ENCODE measurements at places on chromosomes 4 and X.

- no peak for DNase-seq
Observed at GRCh38 chrX:6299724-6300123, 71.1 kb upstream of the NLGN4X start.

GRCh38 chr4:183493246-183493645 is 11.6 kb upstream of the ING2 start:
- no peak for DNase-seq

GRCh38 chr4:5798462-5798861 is 87.5 kb downstream of the EVC start:
- no peak for DNase-seq

DNA sequence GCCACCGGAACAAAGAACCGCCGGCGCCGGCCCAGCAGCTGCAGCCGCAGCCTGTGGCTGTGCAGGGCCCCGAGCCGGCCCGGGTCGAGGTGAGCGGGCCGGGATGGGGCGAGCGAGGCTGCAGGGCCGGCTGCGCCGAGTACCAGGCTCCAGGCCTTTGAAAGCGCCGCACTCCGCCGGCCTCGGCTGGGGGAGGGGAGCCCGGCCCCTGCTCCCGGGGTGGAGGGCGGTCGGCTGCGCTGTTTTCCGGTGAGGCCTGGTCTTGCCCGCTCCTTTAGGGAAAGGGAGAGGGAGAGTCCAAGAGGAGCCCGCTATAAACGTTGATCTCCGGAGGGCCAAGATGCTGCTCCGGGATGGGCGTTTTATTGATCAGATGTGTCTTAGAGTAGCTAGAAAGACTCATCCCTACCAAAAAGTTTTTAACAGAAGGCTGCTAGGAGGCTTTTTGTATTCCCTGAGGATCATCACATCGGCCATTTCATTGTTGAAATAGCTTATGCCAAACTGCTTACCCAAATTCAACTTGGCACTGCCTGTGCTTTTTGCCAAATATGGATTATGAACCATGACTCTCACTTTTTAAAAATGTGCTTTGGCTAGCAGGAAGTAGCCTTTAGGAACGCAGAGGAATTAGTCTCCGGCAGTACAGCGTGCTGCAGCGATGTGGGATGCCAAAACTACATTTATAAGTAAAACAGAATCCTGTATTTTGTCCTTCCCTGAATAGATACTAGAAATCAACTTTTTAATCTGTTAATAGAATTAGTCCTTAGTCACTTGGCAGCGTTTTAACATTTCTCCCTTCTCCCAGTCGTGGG is 760 bp downstream of the TMEM165 start:
- no peak for DNase-seq

DNA sequence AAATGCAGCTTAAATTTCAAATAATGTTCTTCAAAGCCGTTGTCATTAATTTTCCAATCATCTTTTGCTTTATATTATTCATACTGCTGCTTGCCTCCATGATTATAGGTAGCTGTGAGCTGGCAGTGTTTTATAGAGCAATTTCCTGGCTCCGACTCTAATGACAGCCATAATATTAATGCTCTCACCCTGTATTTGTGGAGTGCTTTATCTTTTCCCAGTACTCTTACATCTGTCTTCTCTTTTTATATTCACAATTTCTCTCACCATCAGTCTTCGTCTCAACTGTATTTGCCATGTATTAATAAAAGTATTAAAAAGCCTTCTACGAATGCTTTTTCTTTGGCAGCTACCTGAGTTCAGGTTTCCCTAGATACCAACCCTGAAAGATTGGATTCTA is 21.0 kb downstream of the ATXN3L start:
- no peak for DNase-seq

- DNase-seq, result no peak
Observed at GRCh38 chrX:149877636-149878035, 3.3 kb upstream of the MAGEA8 start.

- no peak for DNase-seq
Observed at GRCh38 chr4:125313989-125314667, 627 bp upstream of the FAT4 start.

GRCh38 chr4:27764526-27764837 is 903.8 kb downstream of the STIM2 start:
- DNase-seq, result no peak

DNA sequence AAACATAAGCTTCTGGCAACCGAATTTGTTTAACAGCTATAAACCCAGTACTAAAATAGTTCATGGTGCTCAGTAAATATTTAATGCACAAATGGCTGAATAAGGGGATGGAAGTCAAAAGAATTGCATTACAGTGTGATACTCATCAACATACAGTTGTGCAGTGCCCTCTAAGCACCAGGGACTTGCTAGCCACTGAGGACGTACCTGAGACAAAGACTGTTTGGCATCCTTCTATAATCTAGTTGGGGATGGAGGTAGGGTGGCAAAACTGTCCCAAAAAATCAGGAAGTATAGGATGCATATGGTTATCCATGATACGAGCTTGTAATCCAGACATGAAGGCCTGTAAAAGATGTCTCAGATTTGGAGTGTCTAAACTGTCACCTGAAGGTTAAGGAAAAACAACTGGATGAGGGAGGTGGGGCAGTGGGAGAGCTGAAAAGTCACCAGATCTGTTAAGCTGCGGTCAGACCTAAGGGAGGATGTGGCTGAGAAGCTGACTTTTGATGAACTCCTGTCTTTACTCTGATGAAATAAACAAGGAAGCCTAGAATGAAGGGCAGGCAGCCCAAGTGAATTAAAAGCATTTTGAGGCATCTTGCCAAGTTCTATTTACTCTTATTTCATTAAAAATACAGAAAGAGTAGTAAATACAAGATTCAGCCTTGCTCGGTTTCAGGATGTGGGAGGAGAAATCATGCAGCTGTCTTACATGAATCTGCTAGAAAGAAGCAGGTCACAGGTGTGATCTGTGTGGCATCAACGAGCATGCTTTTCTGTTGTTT is 12.0 kb upstream of the CD38 start:
- no peak for DNase-seq

- no peak for DNase-seq
Observed at GRCh38 chr4:99310389-99310788, 10.8 kb downstream of the ADH1B start.

DNA sequence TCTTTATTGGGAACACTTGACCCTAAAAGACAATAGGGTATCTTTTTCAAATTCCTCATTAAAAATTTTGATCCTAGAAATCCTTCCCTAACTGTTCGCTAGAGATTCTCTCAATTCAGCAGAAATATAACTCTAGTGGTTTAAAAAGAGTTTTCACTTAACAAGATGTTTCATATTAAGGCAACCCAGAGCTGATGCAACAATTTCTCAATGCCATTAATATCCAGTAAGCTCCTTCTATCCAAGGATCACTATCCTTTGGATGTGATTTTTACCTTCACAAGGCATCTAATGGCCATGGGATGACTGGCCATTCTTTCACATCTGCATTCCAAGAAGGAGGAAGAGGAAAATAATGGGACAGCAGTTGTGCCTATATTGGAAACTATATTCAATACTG is 183.4 kb downstream of the ANKRD50 start:
- no peak for DNase-seq

- DNase-seq, result no peak
Observed at GRCh38 chr4:4269331-4269731, 20.6 kb downstream of the LYAR start.

DNA sequence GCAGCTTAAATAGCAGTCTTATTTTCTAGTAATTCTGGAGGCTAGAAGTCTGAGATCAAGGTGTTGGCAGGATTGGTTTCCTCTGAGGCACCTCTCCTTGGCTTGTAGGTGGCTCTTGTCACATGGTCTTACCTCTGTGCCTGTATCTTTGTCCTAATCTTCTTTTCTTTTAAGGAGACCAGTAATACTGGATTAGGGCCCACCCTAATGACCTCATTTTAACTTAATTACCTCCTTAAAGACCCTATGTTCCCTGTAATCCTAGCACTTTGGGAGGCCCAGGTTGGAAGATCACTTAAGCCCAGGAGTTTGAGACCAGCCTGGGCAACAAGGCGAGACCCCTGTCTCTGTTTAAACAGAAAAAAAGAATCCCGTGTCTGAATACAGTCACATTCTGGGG is 38.9 kb downstream of the ARHGAP10 start:
- DNase-seq, result no peak

DNA sequence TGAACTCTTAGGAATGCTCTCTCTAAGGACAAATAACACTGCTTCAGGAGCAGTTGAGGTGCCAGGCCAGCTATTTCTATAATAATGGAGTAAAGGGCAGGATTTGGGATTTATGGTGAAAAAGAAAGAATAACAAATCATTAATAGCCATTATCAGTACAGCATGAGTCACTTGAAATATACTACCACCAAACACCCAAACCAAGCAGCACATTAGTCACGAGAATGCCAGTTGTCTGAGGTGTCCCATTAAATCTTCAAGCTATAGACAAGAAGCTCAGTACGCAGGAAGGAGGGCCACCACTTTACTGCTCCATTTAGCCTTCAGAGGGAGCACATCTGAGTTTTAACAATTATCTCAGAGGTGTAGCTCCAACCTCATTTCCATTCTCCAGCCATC is 106.8 kb upstream of the MAGEA10 start:
- no peak for DNase-seq

GRCh38 chr4:74294681-74295080 is 13.6 kb upstream of the EPGN start:
- DNase-seq, result no peak

GRCh38 chr4:183788308-183788905 is 116.7 kb upstream of the STOX2 start:
- DNase-seq, result no peak

Data from right renal pelvis (tissue), 4 donors.